Amygdala (tissue), 56 donors: ENCODE measurements at places on chromosomes 6 and 20.

- no peak for DNase-seq
Observed at GRCh38 chr6:23088761-23089160, 519.4 kb downstream of the HDGFL1 start.

DNA sequence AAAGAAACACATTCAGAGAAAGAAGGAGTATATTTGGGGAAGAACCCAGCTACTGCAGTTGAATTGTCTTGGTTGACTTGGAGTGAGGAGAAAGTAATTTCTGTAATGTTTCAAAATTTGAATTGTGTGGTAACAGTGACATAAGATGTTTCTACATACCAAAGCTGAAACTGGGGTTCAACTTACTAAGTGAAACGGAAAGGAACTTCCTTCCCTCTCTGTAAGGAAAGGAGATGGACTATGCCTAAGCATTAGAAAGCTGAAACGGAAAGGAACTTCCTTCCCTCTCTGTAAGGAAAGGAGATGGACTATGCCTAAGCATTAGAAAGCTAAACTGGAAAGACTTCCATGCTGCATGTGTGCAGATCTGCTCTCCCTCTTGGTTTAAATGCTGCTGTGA is 46.0 kb downstream of the HUS1B start:
- DNase-seq, result no peak

- DNase-seq, result no peak
Observed at GRCh38 chr6:56625356-56625755, 17.3 kb downstream of the DST start.

DNA sequence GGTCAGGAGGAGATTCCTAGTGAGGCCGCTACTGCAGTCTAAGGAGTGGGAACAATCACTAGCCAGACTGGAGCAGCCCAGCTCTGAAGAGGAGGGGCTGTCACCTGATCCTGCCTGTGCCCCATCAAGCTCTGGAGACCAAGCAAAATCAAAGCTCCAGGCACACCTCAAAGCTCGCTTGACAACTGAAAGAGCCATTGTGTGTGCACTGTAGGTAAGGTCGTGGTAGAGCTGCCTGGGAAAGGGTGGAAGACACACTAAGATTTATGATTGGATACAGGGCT is 58.2 kb downstream of the CSE1L start:
- DNase-seq, result no peak

GRCh38 chr6:144955859-144956258 is 670.7 kb downstream of the UTRN start:
- DNase-seq, result no peak

DNA sequence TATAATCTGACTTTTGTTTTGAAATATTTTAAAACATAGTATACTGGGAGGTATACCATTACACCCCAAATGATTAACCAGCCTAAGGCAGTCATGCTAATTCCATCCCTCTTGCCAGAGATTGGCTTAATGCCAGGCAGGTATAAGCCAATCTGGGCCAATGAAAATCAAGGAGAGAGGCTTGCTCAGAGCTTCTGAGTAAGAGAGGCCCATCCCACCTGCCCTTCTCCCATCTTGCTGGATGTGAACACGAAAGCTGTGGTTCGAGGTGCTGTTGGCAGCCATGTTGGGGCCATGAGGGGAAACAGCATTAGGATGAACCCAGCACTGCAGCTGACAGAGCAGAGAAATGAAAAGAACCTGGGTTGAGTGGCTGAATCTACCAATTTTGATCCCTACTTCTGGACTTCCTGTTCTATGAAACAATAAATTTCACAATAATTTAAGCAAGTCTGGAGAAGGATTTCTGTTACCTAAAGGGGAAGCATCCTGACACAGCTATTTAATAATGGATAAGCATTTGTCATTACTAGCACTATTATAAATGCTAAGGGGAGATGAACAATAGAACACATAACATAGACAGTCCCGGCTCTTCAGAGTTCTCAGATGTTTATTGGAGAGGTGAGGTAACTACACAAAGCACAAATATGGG is 152.3 kb downstream of the CDC5L start:
- DNase-seq, result no peak

DNA sequence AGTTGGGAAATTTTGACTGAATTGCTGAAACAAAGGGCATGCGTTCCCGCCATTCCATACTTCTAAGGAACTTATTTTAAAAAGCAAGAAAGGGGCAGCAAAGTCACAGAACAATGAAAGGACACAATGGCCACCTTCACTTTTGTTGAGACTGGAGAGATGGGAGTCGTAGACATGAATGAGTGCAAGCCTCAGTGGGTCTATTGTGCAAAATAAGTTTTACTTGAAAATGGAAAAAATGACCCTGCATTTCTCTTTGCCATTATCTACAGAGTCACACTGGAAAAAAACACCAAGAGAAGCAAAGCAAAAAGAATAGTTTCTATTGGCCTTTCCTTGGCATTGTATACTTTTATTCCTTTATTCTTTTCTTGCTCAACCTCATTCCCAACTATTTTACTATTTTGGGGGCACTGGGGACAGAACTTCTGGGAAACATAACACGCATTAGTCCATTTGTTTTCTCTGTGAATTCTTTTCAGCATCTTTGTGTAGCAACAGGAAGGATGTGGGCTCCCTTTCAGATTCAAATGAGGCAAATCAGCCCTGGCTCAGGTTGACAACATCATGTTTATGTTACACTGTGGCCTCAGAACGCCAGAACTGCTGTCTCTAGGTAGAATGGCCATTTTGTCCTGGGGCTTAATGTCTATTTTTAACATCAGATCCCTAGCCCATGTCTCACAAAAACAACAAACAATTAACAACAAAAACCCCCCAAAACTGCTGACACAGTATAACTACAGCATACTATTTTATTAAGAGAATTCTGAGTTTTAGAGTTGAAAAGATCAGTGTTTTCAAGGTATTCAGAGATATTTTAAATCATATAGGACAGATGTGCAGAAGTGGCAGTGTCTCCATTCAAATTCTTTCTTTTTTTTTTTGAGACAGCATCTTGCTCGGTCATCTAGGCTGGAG is 122.2 kb downstream of the FYN start:
- DNase-seq, result no peak

GRCh38 chr6:7100072-7100752 is 7.5 kb upstream of the RREB1 start:
- no peak for DNase-seq

GRCh38 chr6:2866171-2866846 is 24.6 kb upstream of the SERPINB1 start:
- no peak for DNase-seq

DNA sequence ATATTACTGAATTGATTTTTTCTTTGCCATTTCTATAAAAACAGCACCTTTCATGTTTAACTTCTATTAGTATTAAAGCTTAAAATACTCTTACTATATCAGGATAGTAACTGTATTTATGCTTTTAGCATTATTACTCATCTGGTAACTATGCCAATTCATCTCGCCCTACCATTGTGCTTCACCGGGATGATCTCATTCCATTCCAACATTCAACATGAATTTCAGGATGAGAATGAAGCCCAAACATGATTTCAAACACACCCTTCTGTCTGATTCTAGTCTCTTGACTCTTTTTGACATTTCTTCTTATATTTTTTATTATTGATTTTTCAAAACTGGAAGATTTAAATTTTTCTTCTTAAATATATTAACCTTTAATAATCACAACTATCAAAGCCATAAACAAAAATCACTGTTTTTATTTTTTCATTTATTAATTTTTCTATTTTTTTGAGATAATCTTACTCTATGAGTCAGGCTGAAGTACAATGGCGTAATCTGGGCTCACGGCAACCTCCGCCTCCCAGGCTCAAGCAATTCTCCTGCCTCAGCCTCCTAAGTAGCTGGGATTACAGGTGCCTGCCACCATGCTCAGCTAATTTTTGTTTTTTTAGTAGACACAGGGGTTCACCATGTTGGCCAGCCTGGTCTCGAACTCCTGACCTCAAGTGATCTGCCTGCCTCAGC is 46.7 kb downstream of the GJA1 start:
- DNase-seq, result no peak

DNA sequence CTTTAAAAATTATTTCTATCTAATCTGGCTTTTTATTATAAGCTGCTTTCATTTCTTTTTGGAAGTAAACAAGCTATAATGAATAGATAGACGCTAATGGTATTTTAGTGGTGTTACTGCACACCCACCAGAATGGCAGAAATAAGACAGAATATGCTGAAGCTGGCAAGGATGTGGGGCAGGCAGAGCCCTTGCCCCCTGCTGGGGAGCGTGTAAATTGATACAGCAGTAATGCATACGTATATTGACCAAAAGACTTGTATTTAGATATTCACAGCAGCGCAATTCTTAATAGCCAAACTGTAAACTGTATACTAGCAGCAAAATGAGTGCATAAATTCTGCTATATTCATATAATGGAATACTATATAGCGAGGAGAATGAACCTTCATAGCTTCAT is 35.3 kb downstream of the TMEM181 start:
- DNase-seq, result no peak

DNA sequence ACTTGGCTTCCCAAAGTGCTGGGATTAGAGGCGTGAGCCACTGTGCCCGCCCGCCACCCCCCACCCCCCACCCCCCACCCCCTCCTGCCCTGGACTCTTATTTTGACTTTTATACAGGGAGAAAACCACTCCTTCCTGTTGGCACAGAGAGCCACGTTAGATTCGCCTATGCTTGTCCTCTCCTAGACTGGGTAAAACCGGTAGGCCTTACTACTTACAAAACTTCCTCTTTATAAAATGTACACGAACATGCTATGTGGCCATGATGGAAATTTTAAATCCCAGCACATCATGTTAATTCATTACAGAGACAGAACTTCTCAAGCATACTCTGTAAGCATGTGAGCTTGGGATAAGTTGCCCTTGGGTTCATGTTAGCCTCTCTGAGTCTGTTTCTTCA is 124.2 kb downstream of the SLC24A3 start:
- DNase-seq, result no peak

DNA sequence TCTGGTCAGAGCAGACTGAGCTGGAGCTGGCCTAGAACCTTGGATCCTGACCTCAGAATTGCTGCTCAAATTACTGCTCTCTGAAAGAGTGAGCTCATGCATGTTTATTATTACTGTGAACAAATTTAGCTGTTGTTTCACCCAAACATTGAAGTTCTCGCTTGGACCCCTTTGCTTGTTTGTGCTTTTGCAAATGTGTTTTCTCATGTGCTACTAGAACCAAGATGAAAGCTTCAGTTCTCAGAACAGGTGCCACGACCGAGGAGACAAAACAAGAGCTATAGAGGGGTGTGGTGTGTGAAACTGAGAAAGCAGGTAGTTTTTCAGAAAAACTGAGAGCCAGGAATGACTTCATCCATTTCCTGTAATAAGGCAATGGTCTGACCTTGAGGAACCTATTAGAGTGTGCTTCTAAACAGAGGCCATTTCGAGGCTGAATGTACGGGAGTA is 50.0 kb upstream of the ESR1 start:
- DNase-seq, result no peak

DNA sequence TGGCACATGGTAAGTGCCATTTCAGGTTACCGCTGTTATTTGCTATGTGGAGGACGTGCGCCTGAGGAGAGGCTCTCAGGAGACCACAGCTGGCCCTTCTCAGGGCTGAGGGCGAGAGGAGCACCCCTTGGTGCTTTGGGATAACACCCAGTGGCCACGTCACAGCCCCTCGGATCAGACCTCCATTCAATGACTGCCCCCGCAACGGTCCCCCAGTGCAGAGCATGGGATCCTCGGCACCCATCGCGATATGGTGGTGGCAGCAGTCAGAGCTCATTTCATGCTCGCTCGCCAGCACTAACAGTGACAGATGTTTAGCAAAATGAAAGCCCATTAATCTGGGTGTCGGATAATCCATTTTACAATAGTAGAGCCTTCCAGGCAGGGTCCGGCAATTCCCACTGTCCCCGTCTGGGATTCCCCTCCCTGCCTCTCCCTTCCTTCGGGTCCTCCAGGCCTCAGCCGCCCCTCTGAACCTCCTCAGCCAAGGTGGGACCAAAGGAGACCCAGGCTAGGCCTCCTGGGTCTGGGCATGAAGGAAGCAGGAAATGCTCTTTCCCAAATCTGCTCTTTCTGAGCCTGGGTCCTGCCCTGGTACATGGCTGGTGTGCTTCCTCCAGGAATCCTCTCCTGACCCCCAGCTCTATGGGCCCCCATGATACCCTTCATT is 117.1 kb downstream of the GRM4 start:
- no peak for DNase-seq

DNA sequence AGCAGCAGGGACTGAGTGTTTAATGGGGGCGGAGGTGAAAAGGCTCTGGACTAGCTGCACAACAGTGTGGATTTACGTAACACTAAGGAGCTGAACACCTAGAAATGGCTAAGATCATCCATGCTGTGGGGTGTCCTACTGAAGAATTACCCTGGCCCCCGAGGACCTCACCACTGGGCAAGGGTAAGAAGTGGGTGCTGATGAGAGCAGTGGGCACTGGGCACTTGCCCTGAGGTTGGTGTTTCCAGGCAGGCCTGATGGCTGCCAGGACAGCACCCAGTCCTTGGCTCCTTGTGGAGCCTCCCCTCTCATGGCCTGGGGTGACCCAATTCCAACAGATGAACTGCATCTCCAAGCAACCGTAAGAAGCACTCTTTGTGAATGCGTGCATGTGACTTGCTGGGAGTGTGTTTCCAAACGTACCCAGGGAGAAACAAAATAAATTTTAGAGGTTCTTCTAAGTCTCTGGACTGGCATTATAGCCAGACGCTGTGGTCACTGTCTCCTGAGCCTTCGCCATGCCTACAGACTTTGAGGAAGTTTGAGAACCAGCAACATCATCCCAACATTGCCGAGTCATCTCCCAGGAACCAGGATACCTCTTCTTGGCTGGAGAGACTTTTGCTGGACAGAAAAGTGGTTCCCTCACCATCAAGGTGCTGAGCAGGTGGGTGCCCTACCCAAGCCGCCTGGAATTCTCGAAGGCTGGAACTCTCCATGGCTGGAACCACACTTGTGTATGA is 245.9 kb downstream of the ERMARD start:
- DNase-seq, result no peak

DNA sequence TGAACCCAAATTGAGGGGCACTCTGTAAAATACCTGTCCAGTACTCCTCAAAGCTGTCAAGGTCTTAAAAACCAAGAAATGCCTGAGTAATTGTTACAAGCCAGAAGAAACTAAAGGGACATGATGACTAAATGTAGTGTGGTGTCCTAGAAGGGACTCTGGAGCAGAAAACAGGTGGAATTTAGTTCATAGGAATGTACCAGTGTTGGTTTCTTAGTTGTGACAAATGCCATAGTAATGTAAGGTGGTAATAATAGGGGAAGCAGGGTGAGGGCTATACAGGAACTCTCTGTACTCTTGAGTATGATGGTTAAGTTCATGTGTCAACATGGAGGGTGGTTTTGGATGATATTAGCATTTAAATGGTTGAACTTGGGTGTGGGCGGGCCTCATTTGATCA is 92.3 kb downstream of the CNBD2 start:
- DNase-seq, result no peak

DNA sequence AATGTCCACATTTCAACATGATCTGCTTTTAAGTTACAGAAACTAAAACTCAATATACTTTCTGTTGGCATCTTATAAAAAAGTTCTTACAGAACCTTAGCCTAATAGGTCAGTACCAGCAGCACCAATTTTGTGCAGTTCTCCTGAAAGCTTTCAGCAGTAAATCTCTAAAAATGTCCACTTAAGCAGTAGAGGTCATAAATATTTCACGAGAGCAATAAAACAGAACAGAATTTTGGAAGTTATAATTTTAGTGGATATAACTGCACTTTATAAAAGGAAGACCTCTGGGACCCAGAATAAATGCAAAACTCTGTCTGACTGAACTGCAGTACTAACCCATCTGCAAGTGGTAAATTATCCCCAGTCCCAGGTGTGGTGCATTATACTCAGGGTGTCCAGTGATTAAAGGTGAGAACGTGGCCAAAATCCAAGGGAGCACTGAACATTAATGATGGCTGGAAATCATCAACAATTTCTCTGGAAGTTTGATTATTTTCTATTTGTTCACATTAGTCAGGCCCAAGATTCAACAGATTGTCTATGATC is 172.6 kb upstream of the RSPO3 start:
- no peak for DNase-seq

GRCh38 chr6:169426611-169427010 is 173.0 kb upstream of the THBS2 start:
- DNase-seq, result no peak
